ENCODE measurements at places on chromosomes 2 and 18.

DNA sequence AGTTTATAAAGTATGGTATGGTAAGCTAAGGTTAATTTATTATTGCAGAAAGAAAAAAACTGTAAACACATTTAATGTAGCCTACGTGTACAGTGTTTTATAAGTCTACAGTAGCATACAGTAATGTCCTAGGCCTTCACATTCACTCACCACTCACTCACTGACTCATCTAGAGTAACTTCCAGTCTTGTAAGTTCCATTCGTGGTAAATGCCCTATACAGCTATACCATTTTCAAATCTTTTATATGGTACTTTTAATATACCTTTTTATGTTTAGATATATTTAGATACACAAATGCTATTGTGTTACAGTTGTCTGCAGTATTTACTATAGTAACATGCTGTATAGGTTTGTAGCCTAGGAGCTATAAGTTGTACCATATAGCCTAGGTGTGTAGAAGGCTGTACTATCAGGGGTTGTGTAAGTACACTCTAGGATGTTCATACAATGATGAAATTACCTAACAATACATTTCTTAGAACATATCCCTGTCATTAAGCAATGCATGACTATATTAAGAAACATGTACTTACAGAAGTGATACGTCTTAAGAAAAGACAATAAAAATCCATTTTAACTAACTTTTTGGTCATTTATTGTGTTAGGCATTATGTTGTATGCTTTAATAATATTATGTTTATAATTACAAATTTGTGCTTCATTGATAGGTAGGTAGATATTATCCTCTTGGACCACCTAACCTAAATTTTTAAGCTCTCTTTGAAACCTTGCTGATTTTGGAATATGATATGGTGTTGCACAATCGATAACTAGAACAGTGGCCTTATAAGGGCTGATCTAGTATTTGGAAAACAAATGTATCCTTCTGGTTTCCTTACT is 51.9 kb downstream of the VRK2 start:
- DNase-seq, result no peak

GRCh38 chr2:232908695-232909094 is 38.6 kb downstream of the SNORC start:
- no peak for DNase-seq

GRCh38 chr2:46921676-46922448 is 6.3 kb upstream of the MCFD2 start:
- no peak for DNase-seq

DNA sequence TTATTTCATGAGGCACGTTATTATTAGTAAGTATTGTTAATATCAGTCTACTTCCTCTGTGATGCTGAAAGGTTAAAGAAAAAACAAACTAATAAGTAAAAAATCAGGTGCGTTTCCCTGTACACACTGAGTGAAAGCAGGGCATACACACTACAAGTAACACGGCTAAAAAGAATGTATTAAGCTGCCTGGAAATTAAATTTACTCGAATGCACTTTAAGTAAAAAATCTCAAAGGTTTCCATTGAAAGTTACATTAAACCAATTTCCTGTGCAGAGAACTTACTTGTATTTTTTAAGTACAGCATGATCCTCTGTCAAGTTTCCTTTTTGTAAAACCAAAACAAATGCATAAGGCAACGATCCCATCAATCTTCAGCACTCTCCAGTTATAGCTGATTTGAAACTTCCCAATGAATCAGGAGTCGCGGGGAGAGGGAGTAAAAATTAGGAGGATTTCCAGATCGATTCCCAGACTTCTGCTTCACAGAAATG is 633 bp downstream of the BCL2 start:
- no peak for DNase-seq

DNA sequence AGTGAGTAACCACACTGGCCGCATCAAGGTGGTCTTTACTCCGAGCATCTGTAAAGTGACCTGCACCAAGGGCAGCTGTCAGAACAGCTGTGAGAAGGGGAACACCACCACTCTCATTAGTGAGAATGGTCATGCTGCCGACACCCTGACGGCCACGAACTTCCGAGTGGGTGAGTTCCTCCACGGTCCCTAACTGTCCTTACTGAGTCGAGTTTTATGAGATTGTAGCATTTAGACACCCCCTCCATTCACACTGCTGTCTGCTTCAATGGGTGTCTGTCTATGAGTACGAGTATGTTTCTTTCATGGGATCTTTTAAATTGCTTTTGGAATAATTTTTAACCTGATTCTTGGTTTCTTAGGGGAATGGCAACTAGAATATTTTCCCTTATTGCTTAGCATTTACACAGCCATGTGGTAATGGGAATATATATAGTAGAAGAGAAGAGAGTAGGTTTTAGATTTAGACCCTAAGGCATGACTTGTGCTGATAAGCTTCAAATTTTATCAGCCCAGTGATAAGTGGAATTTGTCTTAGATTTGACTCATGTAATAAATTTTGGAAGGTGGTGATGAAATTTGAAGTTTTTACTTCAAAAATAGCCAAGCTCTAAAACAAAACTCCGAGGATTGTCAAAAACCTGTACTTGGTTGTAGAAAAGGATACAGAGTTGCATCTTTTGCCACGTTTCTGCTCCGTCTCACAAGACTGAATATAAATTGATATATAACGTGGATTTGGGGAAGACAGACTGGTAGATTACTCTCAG is 188.2 kb downstream of the LTBP1 start:
- no peak for DNase-seq

GRCh38 chr2:47257946-47258348 is 102.8 kb upstream of the STPG4 start:
- DNase-seq, result no peak
